NCI-H187 (cell line): ENCODE measurements at places on chromosomes 7 and 10.

DNA sequence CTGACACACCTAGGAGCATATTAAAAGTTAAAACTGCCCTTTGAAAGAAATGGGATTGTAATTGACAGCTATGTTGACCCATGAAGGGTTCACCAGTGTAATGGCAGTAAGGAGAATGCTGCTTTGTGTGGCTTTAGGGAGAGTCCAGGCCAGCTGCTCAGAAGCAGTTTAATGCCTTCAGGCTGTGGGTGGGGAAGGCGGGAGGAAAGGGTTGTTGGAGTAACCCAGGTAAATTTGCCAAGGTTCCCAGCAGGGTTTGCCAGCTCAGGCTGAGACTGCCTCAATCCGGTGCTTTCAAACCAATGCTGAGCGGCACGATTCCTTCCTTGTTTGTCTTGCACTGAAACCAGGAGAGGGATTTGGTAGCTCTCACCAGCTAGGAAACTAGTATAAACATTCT, 637.2 kb downstream of the INHBA start:
- DNase-seq = no peak

GRCh38 chr10:110174816-110175215, 32.6 kb upstream of the MXI1 start:
- no peak for DNase-seq

DNA sequence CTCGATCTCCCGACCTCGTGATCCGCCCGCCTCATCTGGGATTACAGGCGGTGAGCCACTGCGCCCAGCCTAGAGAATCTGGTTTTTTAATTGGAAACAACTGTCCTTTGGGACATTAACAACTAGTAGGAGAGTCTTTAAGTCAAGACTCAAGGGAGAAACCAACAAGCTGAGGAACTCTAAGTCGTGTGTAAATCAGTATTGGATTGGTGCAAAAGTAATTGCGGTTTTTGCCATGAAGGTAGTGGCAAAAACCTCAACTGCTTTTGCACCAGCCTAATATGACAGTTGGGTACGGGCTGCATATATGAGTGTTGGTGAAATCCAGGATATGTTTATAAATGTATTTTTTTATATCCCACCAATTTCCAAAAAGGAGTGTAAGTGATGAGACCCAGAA, 113.9 kb upstream of the PLXNA4 start:
- DNase-seq = no peak

DNA sequence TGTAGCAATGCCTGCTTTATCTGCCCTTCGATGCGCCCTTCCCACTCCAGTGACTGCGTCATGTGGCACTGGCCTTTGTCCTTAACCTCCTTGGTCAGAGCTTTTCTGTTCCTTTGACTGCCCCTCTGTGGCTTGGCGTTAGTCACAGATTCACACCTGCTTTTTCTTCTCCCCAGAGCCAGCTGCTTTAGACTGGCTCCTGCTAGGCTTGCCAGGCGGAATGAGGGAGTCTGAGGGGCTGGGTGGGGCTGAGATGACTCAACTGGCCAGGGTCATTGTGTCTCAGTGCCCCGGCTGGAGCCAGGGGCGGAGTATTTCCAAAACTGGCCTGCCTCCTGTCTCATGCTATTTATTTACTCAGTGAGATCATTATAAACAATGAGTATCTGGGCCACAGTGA, 194.1 kb downstream of the EMX2 start:
- DNase-seq = no peak

DNA sequence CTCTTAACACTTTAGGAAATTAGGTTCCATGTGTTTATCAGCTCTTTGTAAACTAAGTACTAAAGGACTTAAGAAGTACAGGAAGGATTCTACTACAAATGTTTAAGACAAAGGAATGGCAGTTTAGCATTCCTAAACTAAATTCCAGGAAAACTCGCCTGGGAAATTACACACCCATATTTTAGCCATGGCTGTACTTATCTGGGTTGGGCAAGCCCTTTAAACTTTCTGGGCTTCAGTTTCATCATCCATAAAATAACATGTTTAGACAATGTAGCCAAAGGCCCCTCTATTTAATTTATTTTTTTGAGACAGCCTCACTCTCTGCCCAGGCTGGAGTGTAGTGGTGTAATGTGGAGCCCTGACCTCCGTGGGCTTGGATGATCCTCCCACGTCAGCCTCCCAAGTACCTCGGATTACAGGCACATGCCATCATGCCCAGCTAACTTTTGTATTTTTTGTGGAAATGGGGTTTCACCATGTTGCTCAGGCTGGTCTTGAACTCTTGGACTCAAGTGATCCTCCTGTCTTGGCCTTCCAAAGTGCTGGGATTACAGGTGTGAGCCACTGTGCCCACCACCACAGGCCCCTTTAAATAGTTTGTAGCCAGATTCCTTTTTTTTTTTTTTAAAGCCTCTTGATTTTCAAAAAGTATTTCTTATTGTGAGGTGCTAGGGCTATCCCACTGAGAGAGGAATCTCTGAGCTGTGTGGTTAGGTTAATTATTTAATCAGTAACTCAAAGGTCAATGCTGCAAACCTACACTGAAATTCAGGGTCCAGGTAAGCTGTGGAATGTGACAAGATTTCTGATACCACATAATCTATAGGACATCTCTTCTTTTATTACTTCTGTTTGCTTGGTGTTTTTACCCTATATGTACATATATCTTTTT, 32.1 kb downstream of the TMEM60 start:
- DNase-seq = no peak

DNA sequence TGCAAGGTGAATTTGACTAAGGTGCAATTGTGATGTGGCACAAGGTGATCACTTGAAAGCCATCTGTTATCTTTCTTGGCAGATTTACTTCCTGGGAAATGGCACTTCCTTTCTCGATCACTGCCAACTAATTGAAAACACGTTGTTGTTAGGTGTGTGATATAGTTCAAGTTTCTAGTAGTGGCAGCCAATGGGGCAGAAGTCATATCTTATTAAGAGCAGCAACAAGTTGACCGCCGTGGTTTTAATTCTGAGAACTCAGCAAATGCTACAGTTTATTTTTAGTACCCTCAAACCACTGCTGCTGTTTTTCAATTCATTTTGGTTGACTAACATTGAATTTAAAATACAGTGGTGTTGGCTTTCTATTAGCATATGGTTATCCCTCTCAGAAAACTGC, 1.6 kb downstream of the CHN2 start:
- DNase-seq = no peak
